ENCODE measurements at places on chromosomes 4 and X. TPM values are rescaled to one million over a fixed set of nuclear protein-coding genes. Genes with fewer than 3 reads are reported as not detected.
A peak's percentile ranks its signal among the peaks of the same experiment; 100 is the strongest.

DNA sequence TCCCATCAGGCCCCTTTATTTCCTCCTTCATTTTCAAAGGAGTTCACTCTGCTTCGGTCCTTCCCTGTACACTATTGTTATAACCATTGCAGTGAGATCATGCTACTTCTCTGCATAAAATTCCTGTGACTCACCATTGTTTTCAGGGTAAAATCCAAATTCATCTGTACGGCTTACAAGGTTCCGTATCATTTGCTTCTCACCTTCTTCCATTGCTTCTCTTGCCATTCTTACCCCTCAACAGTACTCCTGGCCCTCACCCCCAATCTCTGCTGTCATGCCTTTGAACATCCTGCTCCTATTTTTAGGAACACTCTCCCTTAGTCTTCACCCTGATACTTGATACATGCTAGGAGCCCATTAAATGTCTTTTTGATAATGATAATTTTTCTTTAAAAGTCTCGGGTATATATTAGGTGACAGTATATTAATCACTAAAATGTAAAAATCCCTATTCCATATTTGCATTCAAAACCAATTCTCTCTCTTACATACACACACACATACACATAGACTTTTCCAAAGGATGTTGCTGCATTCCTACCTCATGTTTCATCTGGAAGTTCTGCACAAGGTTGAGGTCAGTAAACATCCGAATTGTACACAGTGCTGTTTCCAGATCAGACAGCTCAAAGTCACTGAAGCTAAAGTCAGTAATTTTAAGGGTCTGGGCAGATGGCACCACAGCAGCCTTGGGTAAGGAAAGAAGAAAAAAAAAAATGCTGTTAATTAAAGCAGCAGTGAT is 103.4 kb downstream of the PDE5A start:
- DNase-seq, result no peak
- no peaks in the 10 kb centered on the region for H3K27me3 ChIP-seq
- H3K4me1 ChIP-seq, result peaks cover 1% of the 10 kb centered on the region

GRCh38 chr4:114598191-114599121 is at the start of gene UGT8:
Gene UGT8, plus strand, starts transcription at chr4:114598807. Its CDS starts 24,074 bp downstream, at chr4:114622881.
- peak within 1 kb of the TSS; percentile 84 for H3K4me3 ChIP-seq
- peak; percentile 47 for DNase-seq
- peaks cover 34% of the 10 kb centered on the region for H3K27me3 ChIP-seq
- peaks cover 1% of the 10 kb centered on the region for H3K36me3 ChIP-seq

GRCh38 chr4:84336964-84337705 is 162.0 kb downstream of the NKX6-1 start:
- H3K27ac ChIP-seq, result no peak overlapping the region
- H3K36me3 ChIP-seq, result peaks cover 7% of the 10 kb centered on the region
- no peak overlapping the region for H3K4me3 ChIP-seq
- peaks cover 5% of the 10 kb centered on the region for H3K4me1 ChIP-seq

GRCh38 chrX:69032601-69033000 is 132.7 kb downstream of the PJA1 start:
- no peak overlapping the region for H3K27ac ChIP-seq
- H3K27me3 ChIP-seq, result no peaks in the 10 kb centered on the region
- H3K36me3 ChIP-seq, result no peaks in the 10 kb centered on the region
- H3K4me1 ChIP-seq, result no peaks in the 10 kb centered on the region

DNA sequence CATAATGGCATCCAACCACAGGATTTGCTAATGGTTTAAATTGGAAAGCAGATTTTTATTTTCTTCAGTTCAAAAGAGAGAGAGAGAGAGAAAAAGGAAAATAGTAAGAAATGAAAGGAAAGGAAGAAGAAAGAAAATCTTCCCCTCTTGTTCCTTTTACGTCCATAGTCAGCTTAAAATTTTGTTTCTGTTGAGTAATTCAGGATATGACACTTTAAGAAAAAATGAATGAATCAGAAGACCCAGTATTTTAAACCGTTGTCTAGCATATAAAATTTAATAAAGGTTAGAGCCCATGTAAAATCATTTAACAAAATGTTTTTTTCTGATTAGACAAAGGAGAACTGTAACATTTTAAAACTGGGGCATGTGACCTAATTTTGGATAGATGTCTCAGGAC is 391.8 kb upstream of the EPHA5 start:
- no peaks in the 10 kb centered on the region for H3K36me3 ChIP-seq
- no peaks in the 10 kb centered on the region for H3K4me1 ChIP-seq
- DNase-seq, result no peak
- no peak overlapping the region for H3K4me3 ChIP-seq
- H3K27ac ChIP-seq, result no peak overlapping the region

Gene SSX2
- total RNA-seq, result not detected

- H3K27ac ChIP-seq, result no peak overlapping the region
- no peak for DNase-seq
- no peaks in the 10 kb centered on the region for H3K27me3 ChIP-seq
Measured at GRCh38 chr4:65651031-65651430, 19.3 kb downstream of the EPHA5 start.

DNA sequence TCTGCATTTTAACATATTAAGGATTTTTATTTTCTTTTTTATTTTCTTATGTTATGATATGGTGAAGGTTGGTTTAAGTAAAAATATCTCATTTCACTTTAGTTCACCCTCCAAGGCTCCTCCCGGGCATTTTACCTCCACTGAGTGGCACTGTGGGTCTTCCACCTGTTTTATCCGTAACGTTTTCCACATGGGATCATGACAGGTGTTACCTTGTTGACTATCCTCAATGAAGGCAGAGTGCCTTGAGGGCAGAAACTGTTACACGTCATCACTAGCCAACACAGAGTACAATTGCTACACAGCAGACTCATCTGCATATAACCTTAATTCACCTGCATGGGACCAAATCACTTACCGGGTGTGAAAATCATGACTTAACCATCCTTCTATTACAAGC is 105.8 kb downstream of the GEMIN8 start:
- H3K4me1 ChIP-seq, result no peaks in the 10 kb centered on the region
- no peak overlapping the region for H3K27ac ChIP-seq
- no peak overlapping the region for H3K4me3 ChIP-seq
- peaks cover 1% of the 10 kb centered on the region for H3K36me3 ChIP-seq
- DNase-seq, result no peak

GRCh38 chr4:73964862-73965611 is 16.8 kb downstream of the PF4 start:
- H3K27me3 ChIP-seq, result peaks cover 3% of the 10 kb centered on the region
- H3K36me3 ChIP-seq, result no peaks in the 10 kb centered on the region
- no peak overlapping the region for H3K4me3 ChIP-seq
- H3K4me1 ChIP-seq, result peaks cover 2% of the 10 kb centered on the region
- DNase-seq, result no peak

- H3K27me3 ChIP-seq, result no peaks in the 10 kb centered on the region
- H3K4me1 ChIP-seq, result peaks cover 5% of the 10 kb centered on the region
- no peak for DNase-seq
- H3K4me3 ChIP-seq, result no peak overlapping the region
- no peak overlapping the region for H3K27ac ChIP-seq
Measured at GRCh38 chr4:90840828-90841227, 713.6 kb downstream of the CCSER1 start.

DNA sequence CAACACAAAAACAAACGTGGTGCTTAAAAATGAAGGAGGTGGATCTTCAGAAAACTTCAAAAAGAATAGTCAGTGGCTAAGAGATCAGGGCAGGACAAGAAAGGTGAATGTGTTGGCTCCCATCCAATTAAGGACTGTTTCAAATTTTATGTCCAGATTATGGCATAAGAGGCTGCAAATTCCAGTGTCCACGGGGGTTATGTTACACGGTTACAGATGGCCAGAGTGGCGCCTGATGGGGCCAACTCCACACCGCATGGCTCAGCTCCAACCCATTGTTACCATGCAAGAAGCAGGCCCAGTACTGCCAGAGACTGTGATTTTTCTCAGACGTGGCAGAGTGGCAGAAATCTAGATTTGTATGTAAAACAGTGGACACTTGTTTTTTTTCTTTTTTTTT is 168.4 kb upstream of the TENM3 start:
- DNase-seq, result no peak
- H3K4me1 ChIP-seq, result no peaks in the 10 kb centered on the region
- H3K27ac ChIP-seq, result no peak overlapping the region
- no peaks in the 10 kb centered on the region for H3K27me3 ChIP-seq
- H3K4me3 ChIP-seq, result no peak overlapping the region

GRCh38 chr4:26462874-26463273 is 27.4 kb downstream of the CCKAR start:
- H3K27ac ChIP-seq, result no peak overlapping the region
- peaks cover 11% of the 10 kb centered on the region for H3K4me1 ChIP-seq
- H3K36me3 ChIP-seq, result peaks cover 1% of the 10 kb centered on the region
- DNase-seq, result no peak

DNA sequence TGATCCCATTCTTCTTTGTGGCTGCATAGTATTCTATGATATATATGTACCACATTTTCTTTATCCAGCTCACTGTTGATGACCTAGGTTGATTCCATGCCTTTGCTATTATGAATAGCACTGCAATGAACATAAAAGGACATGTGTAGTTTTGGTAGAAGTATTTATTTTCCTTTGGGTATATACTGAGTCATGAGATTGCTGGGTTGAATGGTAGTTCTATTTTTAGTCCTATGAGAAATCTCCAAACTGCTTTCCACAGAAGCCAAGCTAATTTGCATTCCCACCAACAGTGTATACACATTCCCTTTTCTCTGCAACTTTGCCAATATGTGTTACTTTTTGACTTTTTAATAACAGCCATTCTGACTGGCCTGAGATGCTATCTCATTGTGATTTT is 278.3 kb downstream of the PCDH18 start:
- H3K27me3 ChIP-seq, result no peaks in the 10 kb centered on the region
- H3K4me3 ChIP-seq, result no peak overlapping the region

Gene IGFBP7
- total RNA-seq, result 8.4 TPM

Gene CXCR3
- not detected for total RNA-seq

Gene TRIM61
- total RNA-seq, result 2.3 TPM

DNA sequence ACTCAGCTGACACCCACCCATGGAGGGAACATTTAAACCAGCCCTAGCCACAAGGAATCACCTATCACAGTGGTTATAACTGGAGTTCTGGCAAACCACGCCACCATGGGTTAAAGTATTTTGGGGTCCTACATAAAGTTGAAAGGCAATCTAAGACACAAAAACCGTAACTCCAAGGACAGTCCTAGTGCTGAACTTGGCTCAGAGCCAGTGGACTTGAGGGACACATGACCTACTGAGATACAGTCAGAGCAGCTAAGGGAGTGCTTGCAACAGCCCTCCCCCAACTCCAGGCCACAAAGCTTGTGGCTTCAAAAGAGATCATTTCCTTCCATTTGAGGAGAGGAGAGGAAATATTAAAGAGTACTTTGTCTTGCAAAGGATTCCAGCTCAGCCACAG is 300.5 kb downstream of the FGF13 start:
- no peaks in the 10 kb centered on the region for H3K36me3 ChIP-seq
- H3K27me3 ChIP-seq, result no peaks in the 10 kb centered on the region
- no peak overlapping the region for H3K4me3 ChIP-seq
- no peak for DNase-seq
- H3K4me1 ChIP-seq, result no peaks in the 10 kb centered on the region

DNA sequence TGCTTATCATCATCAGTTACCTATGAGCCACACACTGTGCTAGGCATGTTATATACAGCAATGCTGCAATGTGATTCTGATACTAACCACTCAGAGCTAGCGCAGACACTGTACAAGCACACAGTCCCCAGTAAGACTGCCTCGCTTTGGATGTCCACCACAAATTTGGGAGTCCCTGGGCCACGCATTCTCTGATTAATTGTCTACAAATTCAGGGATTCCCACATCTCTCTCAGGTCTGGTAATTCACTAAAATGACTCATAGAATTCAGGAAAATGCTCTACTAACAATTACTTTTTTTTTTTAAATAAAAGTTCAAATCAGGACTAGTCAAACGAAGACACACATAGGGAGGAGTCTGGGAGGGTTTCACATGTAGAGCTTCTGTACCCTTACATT is 652.1 kb upstream of the AADAT start:
- no peaks in the 10 kb centered on the region for H3K27me3 ChIP-seq
- H3K36me3 ChIP-seq, result no peaks in the 10 kb centered on the region
- DNase-seq, result no peak
- no peak overlapping the region for H3K4me3 ChIP-seq

Gene PABPC1L2B
- not detected for total RNA-seq

Gene CYBB
- 0.41 TPM for total RNA-seq

Gene CSAG1
- not detected for total RNA-seq

- H3K36me3 ChIP-seq, result no peaks in the 10 kb centered on the region
- no peak overlapping the region for H3K27ac ChIP-seq
- DNase-seq, result no peak
Measured at GRCh38 chrX:23373129-23373804, 38.6 kb downstream of the PTCHD1 start.

GRCh38 chr4:6840062-6840976 is 57.8 kb downstream of the KIAA0232 start:
- DNase-seq, result no peak
- peaks cover 18% of the 10 kb centered on the region for H3K4me1 ChIP-seq
- H3K4me3 ChIP-seq, result no peak overlapping the region
- peak overlapping the region; percentile 77 for H3K27ac ChIP-seq
- no peaks in the 10 kb centered on the region for H3K27me3 ChIP-seq
- H3K36me3 ChIP-seq, result peaks cover 36% of the 10 kb centered on the region

DNA sequence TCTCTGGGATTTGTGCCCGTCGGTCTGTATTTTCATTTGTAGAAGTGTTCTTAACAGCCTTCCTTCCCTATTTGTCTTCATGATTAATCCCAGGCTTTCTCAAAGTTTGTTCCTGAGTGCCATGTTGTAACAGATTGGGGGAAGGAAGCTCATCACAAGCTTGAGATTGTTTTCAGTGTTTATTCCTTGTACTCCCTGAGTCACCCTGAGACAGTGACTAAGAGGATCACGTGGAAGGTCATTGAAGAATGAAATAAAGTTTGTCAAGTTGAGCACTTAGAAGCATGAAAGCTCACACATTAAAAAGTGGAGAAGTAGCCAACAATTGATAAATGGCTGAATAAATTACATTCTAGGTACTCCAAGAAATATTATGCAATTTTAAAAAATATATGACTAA is 153.5 kb upstream of the FAM241A start:
- H3K4me1 ChIP-seq, result peaks cover 3% of the 10 kb centered on the region
- H3K27me3 ChIP-seq, result peaks cover 4% of the 10 kb centered on the region
- no peak overlapping the region for H3K4me3 ChIP-seq
- no peak for DNase-seq

- H3K27ac ChIP-seq, result peak overlapping the region; percentile 95
- H3K36me3 ChIP-seq, result peaks cover 1% of the 10 kb centered on the region
- peak overlapping the region; percentile 71 for H3K4me3 ChIP-seq
- peak; percentile 15 for DNase-seq
- H3K4me1 ChIP-seq, result peaks cover 30% of the 10 kb centered on the region
- no peaks in the 10 kb centered on the region for H3K27me3 ChIP-seq
Measured at GRCh38 chrX:45769761-45770582, 569.3 kb upstream of the DIPK2B start.

Gene AFAP1
- 32.9 TPM for total RNA-seq

Gene RTL5
- total RNA-seq, result 21.1 TPM

Gene HPGD
- total RNA-seq, result 3.4 TPM

GRCh38 chr4:144316869-144317268 is 176.4 kb upstream of the GYPA start:
- H3K27me3 ChIP-seq, result no peaks in the 10 kb centered on the region
- peaks cover 2% of the 10 kb centered on the region for H3K4me1 ChIP-seq
- peaks cover 4% of the 10 kb centered on the region for H3K36me3 ChIP-seq
- no peak overlapping the region for H3K4me3 ChIP-seq
- no peak overlapping the region for H3K27ac ChIP-seq

Gene ANAPC4
- total RNA-seq, result 48.4 TPM

- no peaks in the 10 kb centered on the region for H3K36me3 ChIP-seq
- H3K4me3 ChIP-seq, result no peak overlapping the region
- peak overlapping the region; percentile 47 for H3K27ac ChIP-seq
- H3K4me1 ChIP-seq, result peaks cover 30% of the 10 kb centered on the region
- no peaks in the 10 kb centered on the region for H3K27me3 ChIP-seq
Measured at GRCh38 chr4:77146186-77147078, 10.6 kb upstream of the CCNG2 start.

All from progenitor cell of endocrine pancreas (in vitro differentiated cells).